ENCODE measurements at places on chromosomes 5 and 9.

DNA sequence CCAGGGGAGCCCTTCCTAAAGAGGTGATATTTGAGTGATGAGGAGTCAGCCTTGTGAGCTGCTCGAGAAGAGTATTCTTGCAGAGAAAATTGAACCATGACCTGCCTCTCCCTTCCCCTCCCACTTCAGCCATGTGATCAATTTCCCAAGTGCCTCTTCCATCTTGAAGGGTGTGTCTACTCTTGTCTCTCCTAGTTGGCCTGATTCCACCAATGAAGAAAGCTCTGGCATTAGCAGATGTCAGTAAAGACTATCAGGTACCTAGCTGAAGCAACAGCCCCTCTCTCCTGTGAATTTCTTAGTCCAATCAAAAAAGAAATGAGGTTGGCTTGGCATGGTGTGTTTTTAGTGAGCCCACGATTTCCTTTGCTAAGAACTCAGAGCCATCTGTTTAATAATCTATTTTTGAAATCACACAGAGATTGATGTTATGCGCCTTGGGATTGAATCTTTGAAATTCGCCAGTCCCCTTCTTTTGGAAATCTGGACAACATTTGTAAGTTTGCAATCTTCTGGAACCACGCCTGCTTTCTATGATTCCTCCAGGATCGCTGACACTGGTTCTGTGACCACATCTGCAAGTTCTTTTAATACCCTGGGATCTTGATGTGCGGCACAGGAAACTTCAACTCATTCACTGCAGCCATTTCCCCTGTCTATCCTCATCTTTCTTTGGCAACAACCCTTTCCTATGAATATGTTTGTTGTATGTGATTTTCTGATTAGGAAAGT, 404.6 kb downstream of the DMRT2 start:
- peaks cover 7% of the 10 kb centered on the region for H3K27me3 ChIP-seq
- DNase-seq, result no peak
- no peak overlapping the region for H3K27ac ChIP-seq
- H3K36me3 ChIP-seq, result no peaks in the 10 kb centered on the region

DNA sequence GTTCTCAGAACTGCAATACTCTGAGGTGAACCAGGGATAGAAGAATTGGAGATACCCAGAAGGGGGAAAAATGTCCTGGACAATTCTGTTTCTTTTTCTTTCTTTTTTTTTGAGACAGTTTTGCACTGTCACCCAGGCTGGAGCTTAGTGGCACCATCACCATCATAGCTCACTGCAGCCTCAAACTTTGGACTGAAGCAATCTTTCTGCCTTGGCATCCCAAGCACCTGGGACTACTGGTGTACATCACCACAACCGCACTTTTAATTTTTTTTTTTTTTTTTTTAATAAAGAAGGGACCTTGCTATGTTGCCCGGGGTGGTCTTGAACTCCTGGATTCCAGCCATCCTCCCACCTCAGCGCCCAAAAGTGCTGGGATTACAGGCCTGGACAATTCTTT, 1.9 kb downstream of the EMB start:
- peaks cover 65% of the 10 kb centered on the region for H3K4me1 ChIP-seq
- DNase-seq, result no peak
- H3K27ac ChIP-seq, result peak overlapping the region; percentile 96
- H3K4me3 ChIP-seq, result peak overlapping the region; percentile 94
- H3K27me3 ChIP-seq, result no peaks in the 10 kb centered on the region

DNA sequence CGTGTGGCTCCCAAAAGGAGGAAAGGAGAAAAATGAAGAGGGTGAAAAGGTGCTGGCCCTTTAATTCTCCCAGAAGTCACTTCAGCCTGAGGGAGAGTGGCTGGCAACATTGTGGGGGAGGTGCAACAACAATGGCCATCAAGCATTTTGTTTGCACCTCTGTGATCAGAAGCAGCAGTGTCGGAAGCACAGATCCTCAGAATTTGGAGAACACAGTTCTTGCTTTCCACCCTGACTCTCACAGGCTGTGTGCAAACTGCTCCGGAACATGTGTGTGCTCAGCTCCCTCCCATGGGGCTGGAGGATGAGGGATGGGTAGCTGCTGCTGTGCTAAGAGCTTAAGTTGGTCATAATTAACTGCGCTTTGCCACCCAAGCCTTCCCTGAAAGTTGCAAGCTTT, 127.1 kb downstream of the DPYSL3 start:
- no peaks in the 10 kb centered on the region for H3K36me3 ChIP-seq
- no peak for DNase-seq
- no peaks in the 10 kb centered on the region for H3K4me1 ChIP-seq
- H3K27ac ChIP-seq, result no peak overlapping the region

- no peak overlapping the region for H3K27ac ChIP-seq
- H3K4me3 ChIP-seq, result no peak overlapping the region
- no peak for DNase-seq
- no peaks in the 10 kb centered on the region for H3K36me3 ChIP-seq
These were observed 94.9 kb downstream of the TMEM174 start for GRCh38 chr5:73267766-73268435.

- no peaks in the 10 kb centered on the region for H3K27me3 ChIP-seq
- DNase-seq, result no peak
- H3K4me1 ChIP-seq, result peaks cover 55% of the 10 kb centered on the region
- peak overlapping the region; percentile 80 for H3K4me3 ChIP-seq
- no peak overlapping the region for H3K27ac ChIP-seq
- H3K36me3 ChIP-seq, result peaks cover 51% of the 10 kb centered on the region
These were observed 21.9 kb downstream of the POLR1E start for GRCh38 chr9:37507566-37508134.

- H3K27ac ChIP-seq, result no peak overlapping the region
- DNase-seq, result no peak
- H3K4me3 ChIP-seq, result no peak overlapping the region
These were observed 28.1 kb upstream of the LRRTM2 start for GRCh38 chr5:138903130-138903775.

DNA sequence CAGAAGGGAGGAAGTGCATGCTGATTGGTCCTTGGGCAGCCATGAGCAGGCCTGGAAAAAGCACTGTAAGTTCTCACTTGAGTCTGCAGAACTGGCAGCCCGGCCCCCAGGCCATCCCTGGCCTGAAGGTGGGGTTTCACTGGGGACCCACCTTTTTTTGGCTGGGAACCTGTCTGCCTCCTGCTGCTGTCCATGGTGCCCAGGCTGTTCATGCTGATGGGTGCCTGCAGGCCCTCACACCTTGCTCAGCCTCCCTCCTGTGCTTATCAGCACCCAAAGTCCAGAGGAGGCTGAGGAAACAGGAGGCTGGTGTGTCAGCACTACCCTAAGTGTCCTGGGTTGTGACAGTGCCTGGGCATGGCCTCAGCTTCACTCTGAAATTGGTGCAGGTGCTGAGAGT, 134.4 kb upstream of the SPRY4 start:
- H3K4me1 ChIP-seq, result peaks cover 4% of the 10 kb centered on the region
- peaks cover 12% of the 10 kb centered on the region for H3K27me3 ChIP-seq
- no peak overlapping the region for H3K4me3 ChIP-seq

GRCh38 chr9:83598487-83598886, 24.5 kb upstream of the IDNK start:
- DNase-seq, result no peak
- no peaks in the 10 kb centered on the region for H3K36me3 ChIP-seq
- no peaks in the 10 kb centered on the region for H3K4me1 ChIP-seq
- H3K27me3 ChIP-seq, result no peaks in the 10 kb centered on the region
- no peak overlapping the region for H3K27ac ChIP-seq

DNA sequence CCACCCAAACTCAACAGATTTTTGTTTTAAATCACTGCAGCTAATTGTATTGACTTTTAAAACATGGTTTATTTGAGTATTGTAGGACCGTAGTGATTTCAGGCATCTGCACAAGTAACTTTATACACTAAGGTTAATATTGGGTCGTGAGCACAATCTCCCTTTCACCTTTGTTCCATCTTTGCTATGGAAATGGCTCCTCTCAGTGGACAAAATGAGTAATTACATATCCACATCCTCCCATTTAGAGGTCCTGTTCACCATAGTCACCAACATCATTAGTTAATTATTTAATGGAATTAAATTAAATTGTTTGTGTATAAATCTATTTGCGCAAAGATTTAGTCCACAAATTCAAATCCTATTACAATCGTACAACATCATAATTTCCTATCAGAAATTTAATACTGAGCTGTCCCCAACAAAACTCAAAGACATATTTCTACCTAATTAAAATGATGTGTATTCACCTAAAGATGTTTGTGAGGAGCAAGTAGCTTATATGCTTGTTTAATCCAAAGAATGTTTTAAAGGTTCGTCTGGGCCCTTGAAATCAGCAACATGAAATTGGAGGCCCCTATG, 173.0 kb upstream of the DAPK1 start:
- H3K27me3 ChIP-seq, result peaks cover 21% of the 10 kb centered on the region
- H3K4me1 ChIP-seq, result no peaks in the 10 kb centered on the region
- no peak overlapping the region for H3K27ac ChIP-seq
- peak; percentile 7 for DNase-seq

- peaks cover 16% of the 10 kb centered on the region for H3K4me1 ChIP-seq
- H3K27ac ChIP-seq, result peak overlapping the region; percentile 36
- H3K4me3 ChIP-seq, result no peak overlapping the region
- no peaks in the 10 kb centered on the region for H3K27me3 ChIP-seq
- DNase-seq, result no peak
- H3K36me3 ChIP-seq, result no peaks in the 10 kb centered on the region
These were observed 66.6 kb downstream of the ANGPTL2 start for GRCh38 chr9:127055745-127056402.

DNA sequence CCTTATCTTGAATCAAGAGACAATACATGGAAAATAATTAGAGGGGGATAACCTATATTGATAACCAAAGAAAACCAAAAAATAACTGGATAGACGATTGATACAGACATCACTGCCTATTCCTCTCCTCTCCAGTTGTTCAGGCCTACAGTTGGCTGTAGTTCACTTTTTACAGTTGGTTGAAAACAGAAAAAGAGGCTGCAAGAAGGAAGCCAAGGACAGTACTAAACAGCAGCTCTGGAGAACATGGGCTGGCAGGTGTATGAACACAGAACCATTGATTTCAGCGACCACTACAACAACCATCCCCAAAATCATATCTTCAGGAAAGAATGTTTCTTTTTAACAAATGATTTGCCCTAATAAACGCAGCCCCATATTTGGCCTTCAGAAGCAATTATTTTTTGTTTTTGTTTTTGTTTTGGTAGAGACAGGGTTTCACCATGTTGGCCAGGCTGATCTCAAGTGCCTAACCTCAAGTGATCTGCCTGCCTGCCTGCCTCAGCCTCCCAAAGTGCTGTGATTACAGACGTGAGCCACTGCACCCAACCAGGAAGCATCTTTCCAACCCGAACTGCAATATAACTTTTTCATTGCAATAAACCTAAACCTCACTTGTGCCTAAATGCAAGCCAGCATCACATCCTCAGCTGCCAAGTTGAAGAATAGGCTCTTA, 64.3 kb downstream of the MLLT3 start:
- no peaks in the 10 kb centered on the region for H3K36me3 ChIP-seq
- H3K27ac ChIP-seq, result no peak overlapping the region
- peaks cover 38% of the 10 kb centered on the region for H3K4me1 ChIP-seq
- H3K27me3 ChIP-seq, result no peaks in the 10 kb centered on the region
- no peak for DNase-seq

DNA sequence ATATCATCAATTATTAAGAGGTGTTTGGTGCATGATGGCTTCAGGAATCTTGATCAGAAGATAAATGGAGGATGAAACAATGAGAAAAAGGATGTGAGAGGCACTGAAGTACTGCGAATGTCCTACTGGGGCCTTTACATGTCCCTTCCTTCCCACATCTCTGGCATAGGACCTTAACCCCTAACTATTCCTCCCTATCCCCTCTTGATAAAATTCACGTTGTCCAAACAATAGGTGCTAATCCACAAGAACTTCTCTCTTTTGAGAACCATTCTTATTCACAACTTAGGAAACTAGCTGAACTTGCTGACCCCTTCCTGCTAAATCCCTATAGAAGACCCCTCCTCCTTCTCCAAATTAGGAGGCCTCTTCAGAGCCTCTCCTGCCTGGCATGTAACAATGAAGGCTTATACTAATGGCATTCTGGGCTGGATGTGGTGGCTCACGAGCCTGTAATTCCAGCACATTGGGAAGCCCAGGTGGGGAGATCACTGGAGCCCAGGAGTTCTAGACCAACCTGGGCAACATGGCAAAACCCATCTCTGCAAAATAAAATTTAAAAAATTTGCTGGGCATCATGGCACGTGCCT, 276.5 kb upstream of the SMARCA2 start:
- no peak overlapping the region for H3K27ac ChIP-seq
- no peaks in the 10 kb centered on the region for H3K36me3 ChIP-seq
- DNase-seq, result no peak
- no peaks in the 10 kb centered on the region for H3K4me1 ChIP-seq

GRCh38 chr5:134594797-134595457, 37.7 kb downstream of the SAR1B start:
- H3K4me3 ChIP-seq, result no peak overlapping the region
- H3K4me1 ChIP-seq, result no peaks in the 10 kb centered on the region
- H3K27me3 ChIP-seq, result no peaks in the 10 kb centered on the region

- H3K27ac ChIP-seq, result peak overlapping the region; percentile 86
- peaks cover 16% of the 10 kb centered on the region for H3K4me1 ChIP-seq
These were observed 100.4 kb downstream of the TRIM36 start for GRCh38 chr5:115069087-115069968.
